ENCODE measurements at places on chromosomes 13 and 19.

GRCh38 chr13:77507931-77508776 is 27.4 kb upstream of the SCEL start:
- no peak for DNase-seq

GRCh38 chr13:92991692-92992091 is 234.9 kb upstream of the GPC6 start:
- no peak for DNase-seq

DNA sequence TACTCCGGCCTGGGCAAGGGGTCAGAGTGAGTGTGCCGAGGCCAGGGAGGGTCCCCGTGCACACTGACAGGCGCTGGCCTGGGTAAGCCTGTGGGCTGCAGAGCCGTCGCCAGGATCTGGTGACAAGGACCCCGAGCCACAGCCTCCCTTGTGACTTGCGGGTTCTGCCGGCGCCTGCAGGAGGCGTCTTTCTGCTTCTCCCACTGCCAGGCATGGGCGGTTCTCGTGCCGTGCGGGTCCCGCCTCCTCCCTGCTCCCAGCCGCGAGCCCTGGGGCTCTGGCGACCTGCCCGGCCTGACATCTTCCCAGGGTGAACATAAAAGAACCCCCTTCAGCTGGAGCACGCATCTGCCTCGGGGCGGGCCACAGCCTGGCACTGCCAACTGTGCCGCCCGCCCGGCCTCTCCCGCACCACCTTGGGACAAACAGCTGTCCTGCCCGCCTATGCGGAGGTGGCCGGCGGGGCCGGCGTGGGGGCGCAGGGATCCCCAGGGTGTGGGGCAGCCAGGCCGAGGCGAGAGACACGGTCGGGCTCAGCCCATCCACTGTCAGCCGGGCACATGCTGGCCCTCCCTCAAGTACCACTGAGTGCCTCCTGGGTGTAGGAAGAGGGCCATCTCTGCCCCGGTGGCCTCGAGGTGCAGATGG is 1.5 kb upstream of the HCN2 start:
- DNase-seq, result no peak

GRCh38 chr19:40055049-40055448 is 982 bp downstream of the ZNF780B start:
- no peak for DNase-seq

- DNase-seq, result no peak
These were observed 191.6 kb downstream of the DLEU7 start for GRCh38 chr13:50651922-50652321.

GRCh38 chr19:32647361-32647760 is 27.6 kb downstream of the ANKRD27 start:
- DNase-seq, result no peak
